HT-29 (cell line): ENCODE measurements at places on chromosomes 5 and 9.

DNA sequence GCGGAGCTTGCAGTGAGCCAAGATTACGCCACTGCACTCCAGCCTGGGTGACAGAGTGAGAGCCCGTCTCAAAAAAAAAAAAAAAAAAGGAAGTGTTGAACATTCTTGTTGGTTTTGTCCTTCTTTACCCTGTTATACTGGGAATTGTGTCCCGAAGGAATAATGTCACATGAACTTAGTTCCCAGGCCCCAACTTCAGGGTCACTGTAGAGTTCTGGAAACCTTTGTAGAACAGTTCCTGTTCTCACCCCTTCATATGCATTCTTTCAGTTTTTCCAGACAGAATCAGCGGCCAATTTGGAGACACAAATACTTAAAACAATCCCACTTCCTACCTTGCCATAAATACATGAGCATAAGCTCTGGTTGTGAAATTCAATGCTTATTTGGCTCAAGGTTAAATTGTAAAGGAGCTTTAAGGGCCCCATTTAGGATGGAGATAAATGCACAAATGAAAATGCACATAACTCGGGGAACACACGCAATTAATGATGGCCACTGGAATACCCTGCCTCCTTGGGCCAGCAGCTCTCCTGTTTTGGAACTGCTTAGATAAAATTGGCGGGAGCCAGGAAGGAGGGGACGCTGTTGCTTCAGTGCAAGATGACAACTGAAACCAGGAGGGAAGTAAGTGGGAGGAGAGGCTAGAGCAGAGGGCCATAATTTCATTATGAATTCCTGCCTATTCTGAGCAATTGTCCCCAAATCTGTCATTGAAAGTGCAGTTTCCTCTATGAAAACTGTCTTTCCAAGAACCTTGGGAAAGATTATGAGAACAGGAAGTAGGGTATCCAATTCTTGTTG lies 153.7 kb downstream of the FGF1 start:
- no peak for DNase-seq

DNA sequence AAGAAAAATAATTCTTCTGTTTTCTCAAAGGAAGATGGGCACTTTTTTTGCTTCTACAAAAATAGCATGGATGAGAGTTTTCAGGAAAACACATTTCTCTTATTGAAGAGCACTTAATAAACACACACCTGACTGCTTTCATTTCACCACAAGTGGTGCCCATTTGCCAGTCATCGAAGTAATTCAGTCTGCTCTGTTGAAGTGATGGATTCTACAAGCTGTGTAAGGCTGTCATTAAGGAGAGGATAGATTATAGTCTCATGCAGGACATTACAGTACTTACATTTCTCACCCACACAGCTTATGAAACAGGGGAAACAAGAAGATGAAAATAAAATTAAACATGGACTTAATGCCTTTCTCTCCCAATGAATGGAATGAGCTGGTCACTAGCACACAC lies 165.2 kb downstream of the NR2F1-AS1 start:
- no peak for DNase-seq

DNA sequence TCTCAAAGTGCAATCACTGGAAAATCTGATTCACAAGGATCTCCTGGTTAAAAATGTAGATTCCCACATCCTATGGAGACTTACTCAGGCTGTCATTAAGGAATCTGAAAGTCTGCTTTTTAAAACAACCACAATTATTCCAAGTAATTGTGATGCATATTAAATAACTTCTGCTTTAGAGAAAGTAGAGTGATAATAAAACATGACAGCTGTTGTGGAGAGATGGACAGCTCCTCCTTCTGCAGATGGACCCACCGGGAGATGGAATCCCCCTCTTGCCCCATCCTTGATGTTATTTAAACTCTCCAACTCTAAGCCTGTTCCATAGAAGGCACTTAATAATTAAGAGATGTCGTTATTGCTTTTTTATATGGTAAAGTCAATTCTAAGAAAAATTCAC lies 802.2 kb downstream of the CDH12 start:
- DNase-seq, result no peak

GRCh38 chr5:122730456-122730855 lies 44.4 kb upstream of the SNX2 start:
- DNase-seq, result no peak

GRCh38 chr5:31936683-31937082 lies 237.4 kb downstream of the GOLPH3 start:
- DNase-seq, result no peak

DNA sequence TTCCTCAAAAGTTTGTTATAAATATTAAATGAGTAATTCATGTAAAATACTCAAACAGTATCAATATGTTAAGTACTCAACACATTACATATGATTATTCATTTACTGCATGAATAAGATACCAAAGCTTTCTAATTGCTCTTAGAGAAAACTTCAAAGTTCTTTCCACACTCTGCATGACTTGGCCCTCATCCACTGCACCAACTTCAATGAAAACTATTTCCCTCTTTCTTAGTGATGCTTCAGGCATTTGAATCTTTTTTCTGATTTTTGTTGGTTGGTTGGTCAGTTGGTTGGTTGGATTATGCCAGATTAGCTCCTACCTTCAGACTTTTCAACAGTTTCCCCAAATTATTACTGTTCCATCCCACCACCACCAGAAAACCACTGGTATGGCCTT lies 314.7 kb upstream of the RGMB start:
- DNase-seq, result no peak

DNA sequence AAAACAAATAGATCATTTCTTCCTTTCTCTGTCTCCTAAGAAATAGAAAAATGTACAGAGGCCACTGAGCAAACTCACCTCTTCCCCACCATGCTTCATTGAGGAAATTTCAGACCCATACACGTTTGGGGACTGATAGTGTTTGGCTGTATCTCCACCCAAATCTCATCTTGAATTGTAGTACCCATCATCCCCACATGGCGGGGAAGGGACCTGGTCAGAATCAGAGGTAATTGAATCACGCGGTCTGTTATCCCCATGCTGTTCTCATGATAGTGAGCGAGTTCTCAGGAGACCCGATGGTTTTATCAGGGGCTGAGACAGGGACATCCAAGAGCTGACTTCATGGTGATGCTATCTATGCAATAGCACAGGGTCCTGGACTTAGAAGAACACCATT lies 1655.8 kb downstream of the MAT2B start:
- DNase-seq, result peak; percentile 16

DNA sequence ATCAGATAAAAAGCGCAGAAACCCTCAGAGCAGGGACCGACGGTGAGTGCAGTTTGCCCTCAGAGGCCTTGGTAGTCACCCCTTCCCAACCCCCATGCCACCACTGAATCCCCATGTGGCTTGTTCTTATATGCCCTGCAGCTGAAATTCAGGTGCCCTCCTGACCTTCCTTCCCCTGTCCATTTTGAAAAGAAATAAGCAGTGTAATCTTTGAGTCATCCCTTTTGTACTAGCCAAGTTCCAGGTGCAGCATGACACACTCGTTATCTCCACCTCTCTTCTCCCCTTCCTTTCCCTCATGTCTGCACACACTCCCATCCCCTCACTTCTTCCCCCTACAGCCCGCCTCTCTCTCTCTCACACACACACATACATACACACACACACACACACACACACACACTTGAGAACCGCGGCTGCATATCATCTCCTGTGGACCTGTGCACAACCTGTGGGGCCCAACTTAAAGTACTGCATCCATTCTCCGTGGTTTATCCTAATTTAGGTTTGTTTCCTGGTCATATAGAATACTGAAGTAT lies 53.1 kb downstream of the SYK start:
- no peak for DNase-seq

DNA sequence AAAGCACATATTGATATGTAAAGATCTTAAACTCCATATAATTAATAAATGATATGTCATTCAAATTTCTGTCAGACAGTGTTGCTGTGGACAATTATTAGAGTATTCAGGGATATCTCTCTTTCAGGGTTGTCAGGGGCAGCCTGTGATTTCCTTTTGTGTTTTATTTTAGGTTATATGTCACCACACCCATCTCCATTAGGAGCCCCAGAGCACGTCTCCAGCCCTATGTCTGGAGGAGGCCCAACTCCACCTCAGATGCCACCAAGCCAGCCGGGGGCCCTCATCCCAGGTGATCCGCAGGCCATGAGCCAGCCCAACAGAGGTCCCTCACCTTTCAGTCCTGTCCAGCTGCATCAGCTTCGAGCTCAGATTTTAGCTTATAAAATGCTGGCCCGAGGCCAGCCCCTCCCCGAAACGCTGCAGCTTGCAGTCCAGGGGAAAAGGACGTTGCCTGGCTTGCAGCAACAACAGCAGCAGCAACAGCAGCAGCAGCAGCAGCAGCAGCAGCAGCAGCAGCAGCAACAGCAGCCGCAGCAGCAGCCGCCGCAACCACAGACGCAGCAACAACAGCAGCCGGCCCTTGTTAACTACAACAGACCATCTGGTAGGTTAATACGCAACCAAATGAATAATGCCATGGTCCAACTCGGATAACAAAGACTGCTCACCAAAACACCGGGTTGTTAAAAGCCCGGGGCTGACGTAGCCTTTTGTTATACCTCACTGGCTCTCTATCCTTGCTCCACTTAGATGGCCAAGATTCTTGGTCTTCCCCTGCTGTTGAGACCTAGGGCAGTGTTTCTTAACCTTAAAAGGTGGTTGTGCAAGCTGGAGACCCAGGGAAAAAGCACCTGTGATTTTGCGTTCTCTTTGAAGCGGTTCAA lies 24.4 kb downstream of the SMARCA2 start:
- DNase-seq, result no peak

- DNase-seq, result no peak
Observed at GRCh38 chr5:2917524-2917923, 166.0 kb upstream of the IRX2 start.

GRCh38 chr5:132497488-132497997 lies 7.0 kb upstream of the IRF1 start:
- peak; percentile 89 for DNase-seq

GRCh38 chr5:100165309-100165708 lies 369.9 kb upstream of the FAM174A start:
- DNase-seq, result no peak

DNA sequence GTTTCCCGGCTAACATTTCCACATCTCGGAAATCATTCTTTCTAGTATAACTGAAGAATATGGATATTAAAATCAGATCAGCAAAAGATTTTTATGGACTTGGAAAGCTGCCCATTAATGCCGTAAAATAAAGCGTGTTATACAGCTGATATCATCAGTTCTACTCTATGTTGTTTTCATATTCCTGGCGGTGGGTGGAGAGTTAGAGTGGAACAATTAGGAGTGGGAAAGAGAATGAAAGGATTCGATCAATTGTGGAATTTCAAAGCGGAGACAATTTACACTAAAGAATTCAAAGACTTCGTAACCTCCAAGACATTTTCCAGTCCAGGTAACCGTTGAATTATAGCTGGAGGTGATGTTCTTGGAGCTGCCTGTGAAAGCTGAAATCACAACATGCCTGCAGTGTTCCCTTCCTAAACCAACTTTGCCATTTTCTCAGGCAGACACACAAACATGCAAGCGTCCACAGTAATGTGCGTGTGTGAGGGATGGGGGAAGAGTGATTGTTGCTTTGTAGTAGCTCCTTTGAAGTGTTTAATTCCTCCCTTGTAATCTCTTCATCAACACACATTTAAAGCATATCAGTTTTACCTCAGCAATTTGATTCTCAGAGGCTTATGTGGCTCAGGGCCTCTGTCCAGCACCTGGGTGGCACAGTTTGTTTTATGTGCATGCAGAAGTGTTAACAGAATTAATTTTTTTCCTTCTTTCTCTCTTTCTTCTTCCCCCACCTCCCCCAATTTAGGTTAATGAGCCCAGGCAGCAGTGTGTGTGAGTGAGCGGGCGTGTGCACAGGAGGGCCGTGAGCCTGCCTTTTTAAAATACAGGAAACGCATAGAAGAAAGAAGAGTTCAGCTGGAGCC lies 544.1 kb downstream of the RAB3C start:
- DNase-seq, result no peak

DNA sequence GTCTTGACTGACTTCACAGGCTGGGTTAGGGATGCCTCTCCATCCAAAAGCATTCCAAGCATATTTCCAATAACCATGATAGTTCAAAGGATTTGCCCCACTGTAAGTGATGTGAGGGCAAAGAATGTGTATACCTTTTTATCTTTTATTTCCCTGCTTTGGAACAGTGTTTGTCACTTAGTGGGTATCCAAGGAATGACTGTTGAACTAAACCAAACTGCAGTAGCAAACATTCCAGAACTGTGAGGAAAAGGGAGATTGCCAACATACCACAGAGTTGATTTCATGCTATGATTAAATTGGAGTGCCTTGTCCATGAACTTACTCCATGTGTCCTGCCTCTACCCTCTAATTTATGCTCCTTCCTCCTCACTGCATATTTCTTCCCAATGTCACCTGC lies 400.0 kb downstream of the KIAA0825 start:
- DNase-seq, result no peak

DNA sequence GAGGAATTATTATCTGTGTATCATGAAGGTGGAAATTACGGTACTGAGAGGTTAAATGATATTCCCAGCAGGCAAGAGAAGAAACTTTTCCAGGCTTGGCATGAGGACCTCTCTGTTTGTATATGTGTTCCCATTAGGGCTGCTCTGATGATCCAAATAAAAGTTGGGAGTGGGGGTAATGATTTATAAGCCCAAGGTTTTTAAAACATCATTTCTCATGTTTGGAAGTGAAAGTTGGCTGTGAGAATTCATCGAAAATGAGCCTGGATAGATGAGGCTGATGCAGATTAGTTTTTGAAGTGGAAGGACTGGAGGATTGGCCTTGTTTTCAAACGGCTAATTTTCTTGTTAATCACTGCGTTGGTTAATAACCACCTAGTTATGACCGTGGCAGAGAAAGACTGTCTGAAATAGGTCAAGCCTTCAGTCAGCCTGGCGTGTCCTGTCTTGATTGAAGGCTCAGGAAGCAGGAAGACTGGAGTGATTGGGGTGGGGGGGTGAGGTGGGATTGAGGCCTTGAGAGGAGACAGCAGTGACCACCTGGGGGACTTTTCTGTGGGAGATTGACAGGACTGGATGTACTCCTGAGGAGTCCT lies 391.0 kb upstream of the WWC1 start:
- no peak for DNase-seq

- DNase-seq, result no peak
Observed at GRCh38 chr9:92616655-92617111, 53.2 kb downstream of the IPPK start.

DNA sequence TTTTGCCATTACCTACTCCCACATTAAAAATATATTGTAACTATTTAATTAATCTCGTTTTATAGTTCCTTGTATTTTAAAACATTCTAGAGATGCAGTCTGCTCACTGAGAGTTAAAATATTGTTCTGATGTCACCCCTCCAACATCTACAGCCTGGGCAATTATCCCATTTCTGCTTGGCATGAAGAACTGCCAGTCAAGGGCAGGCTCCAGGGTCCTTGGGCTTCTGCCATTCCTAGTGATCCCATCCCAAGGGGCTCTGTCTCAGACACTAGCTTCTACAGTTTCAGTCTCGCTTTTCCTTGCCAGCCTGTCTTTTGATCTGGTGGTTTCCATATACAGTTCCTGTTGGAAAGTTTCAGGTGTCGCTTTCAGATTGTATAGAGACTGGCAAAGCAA lies 287.2 kb downstream of the TMEM232 start:
- DNase-seq, result no peak

DNA sequence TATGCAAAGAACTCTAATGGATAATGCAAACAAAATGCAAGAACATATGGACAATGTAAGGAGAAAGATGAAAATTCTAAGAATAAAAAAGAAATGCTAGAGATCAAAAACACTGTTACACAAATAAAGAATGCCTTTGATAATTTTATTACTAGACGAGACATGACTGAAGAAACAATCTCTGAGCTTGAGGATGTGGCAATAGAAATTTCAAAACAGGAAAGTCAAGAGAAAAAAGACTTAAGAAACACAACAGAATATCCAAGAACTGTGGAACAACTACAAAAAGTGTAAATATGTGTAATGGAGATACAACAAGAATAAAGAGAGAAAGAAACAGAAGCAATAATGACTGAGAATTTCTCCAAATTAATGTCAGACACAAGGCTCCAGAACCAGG lies 140.5 kb upstream of the ACOT12 start:
- DNase-seq, result no peak
